ENCODE measurements at places on chromosomes 7 and 10.
A peak's percentile ranks its signal among the peaks of the same experiment; 100 is the strongest.

GRCh38 chr7:151657173-151657572 is 137.5 kb upstream of the RHEB start:
- no peak for DNase-seq

DNA sequence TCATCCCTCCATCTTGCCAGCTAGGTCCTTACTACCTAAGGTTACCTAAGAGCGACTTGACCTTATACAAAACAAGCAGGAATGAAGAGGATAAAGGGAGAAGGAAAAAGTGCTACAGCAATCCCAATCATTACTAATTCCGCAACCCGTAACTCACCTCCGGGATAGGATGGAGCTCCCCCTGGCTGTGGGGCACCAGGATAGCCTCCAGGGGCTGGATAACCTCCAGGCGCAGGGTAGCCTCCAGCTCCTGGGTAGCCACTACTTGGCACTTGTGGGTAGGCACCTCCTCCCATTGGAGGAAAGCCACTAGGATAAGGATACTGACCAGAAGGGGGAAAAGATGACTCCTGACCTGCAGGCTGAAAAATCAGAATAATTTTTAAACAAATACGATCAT is 15.8 kb downstream of the ANXA7 start:
- DNase-seq, result no peak

DNA sequence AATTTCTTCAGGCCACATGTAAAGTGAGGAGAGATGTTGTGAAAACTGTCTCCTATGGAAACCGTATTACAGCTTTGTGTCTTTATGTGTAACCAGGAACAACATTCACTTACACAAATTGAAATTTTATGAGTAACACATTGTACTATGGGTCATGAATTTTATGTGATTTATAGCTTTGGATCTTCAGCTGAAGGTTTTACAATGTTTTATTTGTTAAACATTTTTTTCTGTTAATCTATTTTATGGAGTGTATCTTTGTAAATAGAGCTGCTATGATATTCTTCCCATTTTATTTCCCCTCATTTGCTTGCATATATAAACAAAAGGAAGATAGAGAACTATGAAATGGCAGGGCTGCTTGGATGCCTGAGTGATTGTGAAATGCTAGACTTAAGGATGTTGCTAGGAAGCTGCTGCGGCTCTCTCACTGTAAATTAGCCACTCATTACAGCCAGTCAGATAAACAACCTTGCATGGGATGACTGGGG is 104.5 kb upstream of the PCLO start:
- DNase-seq, result peak; percentile 80

DNA sequence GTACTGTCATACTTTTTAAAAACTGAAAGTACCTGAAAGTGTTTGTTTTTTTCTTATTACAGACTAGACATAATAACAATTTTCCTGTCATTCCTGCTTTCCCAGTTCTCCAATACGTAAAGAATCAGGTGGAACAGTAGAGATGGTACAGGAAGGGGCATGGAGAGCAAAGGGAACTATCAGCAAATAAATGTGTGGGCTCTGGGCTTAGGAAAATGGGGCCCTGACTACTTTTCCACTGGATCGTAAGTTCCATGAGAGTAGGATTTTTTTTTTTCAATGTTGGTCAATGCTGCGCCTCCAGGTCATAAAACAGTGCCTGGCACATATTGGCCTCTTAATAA is 15.2 kb upstream of the FAS start:
- DNase-seq, result no peak

DNA sequence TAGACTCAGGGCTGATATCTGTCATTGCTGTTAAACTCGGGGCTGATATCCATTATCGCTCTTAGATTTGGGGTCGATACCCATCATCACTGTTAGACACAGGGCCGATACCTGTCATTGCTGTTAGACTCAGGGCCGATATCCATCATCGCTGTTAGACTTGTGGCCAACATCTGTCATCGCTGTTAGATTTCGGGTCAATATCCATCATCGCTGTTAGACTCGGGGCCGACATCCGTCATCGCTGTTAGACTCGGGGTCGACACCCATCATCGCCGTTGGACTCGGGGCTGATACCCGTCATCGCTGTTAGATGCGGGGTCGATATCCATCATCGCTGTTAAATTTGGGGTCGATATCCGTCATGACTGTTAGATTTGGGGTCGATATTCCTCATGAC is 54.8 kb downstream of the BEND7 start:
- no peak for DNase-seq

DNA sequence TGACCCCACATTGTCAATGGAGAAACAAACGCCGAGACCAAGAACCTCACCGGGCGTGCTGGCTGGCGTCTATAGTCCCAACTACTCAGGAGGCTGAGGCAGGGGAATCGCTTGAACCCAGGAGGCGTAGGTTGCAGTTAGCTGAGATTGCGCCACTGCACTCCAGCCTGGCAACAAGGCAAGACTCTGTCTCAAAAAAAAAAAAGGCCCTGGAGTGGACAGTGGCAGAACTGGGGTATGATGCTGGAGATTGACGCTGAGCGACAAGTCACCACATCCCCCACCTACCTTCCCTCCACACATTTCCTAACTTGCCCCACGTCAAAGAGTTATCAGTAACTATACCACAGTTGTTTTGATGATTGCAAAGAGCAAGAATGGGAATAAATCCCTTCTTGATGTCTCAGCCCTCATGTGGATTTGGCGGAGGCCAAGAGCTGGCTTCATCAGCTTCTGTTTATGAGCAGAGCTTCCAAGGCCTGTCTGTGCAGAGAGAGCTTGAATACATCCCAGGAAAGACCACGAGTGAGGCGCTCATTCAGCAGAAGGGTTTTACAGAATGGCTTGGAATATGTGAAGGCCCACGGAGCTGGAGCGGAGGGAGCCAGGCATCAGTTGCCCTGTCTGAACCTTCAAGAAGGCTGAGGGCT is 28.0 kb upstream of the TNS3 start:
- no peak for DNase-seq

DNA sequence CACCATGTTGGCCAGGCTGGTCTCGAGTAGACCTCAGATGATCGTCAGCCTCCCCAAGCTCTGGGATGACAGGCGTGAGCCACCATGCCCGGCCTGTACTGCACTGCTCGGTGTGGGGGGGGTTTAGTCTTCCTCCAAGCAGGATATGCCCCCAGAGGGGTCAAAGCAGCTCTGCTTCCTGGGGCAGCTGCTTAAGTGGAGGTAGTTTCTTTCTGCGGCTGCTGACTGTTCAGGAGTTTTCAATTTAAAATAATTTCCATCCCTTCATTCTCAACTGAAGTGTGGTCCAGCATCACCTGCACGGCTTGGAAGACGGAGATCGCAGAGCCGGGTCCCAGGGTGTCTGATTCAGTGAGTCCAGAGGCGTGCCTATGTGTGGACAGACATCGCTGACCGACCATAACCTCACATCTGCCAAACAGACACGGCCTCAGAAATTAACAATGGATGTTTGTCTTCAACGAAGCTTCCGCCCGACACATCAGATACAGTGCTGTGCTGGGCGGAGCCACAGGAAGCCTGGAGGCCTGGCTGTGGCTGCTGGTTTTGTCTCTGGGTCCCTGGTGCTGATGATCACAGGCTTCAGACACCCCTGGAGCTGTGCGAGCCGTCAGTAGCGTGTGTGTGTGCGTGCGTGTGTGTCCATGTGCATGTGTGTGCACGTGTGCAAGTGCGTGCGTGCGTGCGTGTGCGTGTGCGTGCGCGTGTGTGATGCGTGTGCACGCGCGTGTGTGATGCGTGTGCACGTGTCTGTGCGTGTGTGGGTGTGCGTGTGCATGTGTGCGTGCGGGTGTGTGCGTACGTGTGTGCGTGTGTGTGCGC is 226.5 kb upstream of the PITRM1 start:
- no peak for DNase-seq

GRCh38 chr10:26797340-26797739 is 63.4 kb downstream of the ABI1 start:
- no peak for DNase-seq

DNA sequence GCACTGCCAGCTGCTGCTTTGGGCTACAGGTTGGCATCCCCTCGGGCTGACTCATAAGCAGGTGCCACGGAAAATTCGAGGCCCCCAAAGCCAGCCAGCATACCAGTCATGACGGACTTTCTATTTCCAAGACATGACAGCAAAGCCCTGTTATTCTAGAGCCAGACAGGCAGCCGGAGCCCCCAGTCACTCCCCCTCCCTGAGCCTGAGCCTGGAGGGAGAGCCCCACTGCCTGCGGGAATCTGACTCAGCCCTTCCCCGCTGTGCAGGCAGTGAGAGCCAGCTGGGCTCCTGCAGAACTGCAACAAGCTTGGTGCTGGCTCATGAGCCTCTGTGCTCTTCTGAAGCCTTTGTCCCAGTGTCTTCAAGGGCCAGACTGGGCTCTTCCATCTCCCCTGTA is 15.8 kb downstream of the BTBD16 start:
- DNase-seq, result peak; percentile 48
